Inflammatory macrophage (primary cell): ENCODE measurements at places on chromosomes 16 and 17.
A peak's percentile ranks its signal among the peaks of the same experiment; 100 is the strongest.

- DNase-seq: no peak
These were observed 46.7 kb downstream of the WNT3 start for GRCh38 chr17:46771561-46772474.

GRCh38 chr17:73482251-73482716 is 162.0 kb downstream of the SDK2 start:
- DNase-seq: peak; percentile 13

DNA sequence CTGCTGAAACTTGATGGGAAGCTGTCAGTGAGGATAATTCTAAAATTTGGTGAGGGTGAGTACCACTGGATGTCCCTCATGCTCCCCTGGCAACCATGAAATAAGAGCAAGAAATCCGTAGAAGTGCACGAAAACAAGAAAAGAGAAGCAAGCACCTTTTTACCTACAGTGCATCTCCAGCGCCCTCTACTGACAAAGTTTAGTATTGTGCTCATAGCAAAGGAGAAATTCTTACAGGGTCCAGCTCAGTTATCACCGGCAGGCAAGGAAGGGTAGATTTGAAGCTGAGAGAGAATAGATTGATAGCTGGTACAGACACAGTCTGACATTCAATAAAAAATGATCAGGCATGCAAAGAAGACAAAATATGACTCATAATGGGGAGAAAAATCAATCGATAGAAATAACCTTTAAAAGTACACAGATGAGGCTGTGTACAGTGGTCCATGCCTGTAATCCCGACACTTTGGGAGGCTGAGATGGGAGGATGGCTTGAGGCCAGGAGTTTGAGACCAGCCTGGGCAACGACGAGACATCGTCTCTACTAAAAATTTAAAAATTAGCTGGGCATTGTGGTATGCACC is 28.3 kb upstream of the TEX2 start:
- no peak for DNase-seq

GRCh38 chr17:43549496-43549895 is 3.4 kb upstream of the ETV4 start:
- DNase-seq: no peak

DNA sequence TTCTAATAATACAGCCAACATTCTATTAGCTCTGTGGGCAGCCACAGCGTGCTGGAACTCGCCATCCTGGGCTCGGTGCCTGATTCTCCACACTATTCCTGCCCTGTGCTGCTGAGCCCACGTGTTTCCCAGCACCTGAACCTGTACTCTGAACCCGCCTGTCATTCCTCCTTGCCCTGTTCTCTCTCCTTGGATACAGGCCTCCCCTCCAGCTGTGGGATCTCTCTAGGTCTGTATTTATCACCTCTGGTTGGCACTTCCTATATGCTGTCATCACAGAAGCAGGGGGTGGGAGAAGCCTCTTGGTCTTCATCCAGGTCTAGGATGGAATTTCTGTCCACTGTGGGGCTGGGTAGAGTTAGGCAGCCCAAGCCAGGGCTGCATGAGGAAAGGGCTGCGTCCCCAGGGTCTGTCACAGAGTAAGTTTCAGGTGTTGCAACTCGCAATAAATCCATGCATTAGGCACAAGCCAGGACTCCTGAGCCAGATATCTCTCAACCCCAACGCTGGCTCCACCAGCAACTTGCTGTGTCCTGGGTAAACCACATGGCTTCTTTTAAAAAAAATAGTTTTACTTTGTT is 56.0 kb downstream of the ABAT start:
- DNase-seq: no peak

- DNase-seq: peak; percentile 80
These were observed 25.8 kb upstream of the GINS3 start for GRCh38 chr16:58366247-58367031.
